ENCODE measurements at places on chromosomes 3 and 15. TPM values are rescaled to one million over a fixed set of nuclear protein-coding genes. Genes with fewer than 3 reads are reported as not detected.

- H3K4me1 ChIP-seq = peaks cover 9% of the 10 kb centered on the region
- no peak for DNase-seq
- H3K36me3 ChIP-seq = no peaks in the 10 kb centered on the region
Observed at GRCh38 chr15:55586808-55587207, 1.3 kb downstream of the PYGO1 start.

GRCh38 chr3:179526989-179527391 lies 35.7 kb upstream of the ACTL6A start:
- H3K36me3 ChIP-seq = no peaks in the 10 kb centered on the region
- no peaks in the 10 kb centered on the region for H3K27me3 ChIP-seq
- peak overlapping the region; percentile 70 for H3K27ac ChIP-seq
- peaks cover 9% of the 10 kb centered on the region for H3K4me1 ChIP-seq
- H3K4me3 ChIP-seq = no peak overlapping the region

Gene RBM15B
- total RNA-seq = 26.9 TPM

GRCh38 chr3:98262046-98262445 lies 2.0 kb upstream of the OR5H6 start:
- H3K4me1 ChIP-seq = no peaks in the 10 kb centered on the region
- H3K36me3 ChIP-seq = no peaks in the 10 kb centered on the region
- no peak overlapping the region for H3K4me3 ChIP-seq
- no peak for DNase-seq
- no peak overlapping the region for H3K27ac ChIP-seq

DNA sequence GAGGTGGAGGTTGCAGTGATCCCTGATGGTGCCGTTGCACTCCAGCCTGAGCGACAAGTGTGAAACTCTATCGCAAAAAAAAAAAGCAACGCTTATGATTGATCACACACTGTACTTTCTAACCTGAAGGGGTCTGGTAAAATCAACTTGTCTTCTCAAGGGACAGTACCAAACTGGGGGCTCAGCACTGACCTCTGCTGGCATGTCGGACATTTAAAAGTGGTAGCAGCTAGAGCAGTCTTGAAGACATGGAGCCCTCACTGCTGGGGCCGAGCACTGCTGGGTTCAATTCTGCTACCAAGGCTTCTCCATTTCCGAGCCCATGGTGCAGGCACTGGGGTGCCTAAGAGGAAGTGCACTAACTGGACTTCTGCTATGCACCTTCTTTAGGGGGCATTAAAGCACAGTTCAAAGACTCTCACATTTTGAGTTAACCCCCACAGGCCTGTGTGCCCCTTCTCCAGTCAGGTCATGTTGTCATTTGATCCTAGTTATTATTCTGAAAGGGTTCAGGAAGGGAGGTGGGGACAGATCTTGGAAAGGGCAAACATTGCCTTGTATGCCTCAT lies 26.4 kb upstream of the LAMP3 start:
- no peaks in the 10 kb centered on the region for H3K36me3 ChIP-seq
- H3K27me3 ChIP-seq = no peaks in the 10 kb centered on the region
- peaks cover 18% of the 10 kb centered on the region for H3K4me1 ChIP-seq
